NCI-H2029 (cell line): ENCODE measurements at places on chromosomes 4 and X.

- no peak for DNase-seq
Measured at GRCh38 chr4:22031423-22031822, 82.9 kb upstream of the KCNIP4 start.

DNA sequence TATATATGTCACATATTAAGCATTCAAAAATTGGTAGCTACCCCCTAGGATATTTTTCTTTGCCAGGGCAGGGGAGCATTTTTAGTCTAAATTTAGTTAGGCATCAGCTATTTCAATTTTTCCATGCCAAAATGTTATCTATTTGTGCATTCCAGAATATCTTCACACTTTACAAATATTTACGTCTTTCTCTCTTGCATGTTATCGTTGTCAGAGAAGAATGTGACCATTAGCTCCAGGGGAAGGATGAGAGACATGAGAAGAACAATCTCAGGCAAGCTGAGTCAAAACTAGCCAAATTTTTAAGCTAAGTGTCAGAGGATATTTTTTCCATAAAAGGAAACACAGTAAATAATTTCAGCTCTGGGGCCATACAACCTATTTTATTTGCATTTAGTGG lies 885.0 kb upstream of the EPHA5 start:
- DNase-seq: no peak

GRCh38 chr4:31748382-31748781 lies 1028.2 kb downstream of the PCDH7 start:
- no peak for DNase-seq

- DNase-seq: no peak
Measured at GRCh38 chr4:14888790-14889572, 113.3 kb upstream of the CPEB2 start.

GRCh38 chr4:2080429-2081300 lies 21.5 kb downstream of the NAT8L start:
- DNase-seq: no peak

GRCh38 chr4:70895405-70895804 lies 6.8 kb upstream of the MOB1B start:
- DNase-seq: peak; percentile 44

- peak; percentile 22 for DNase-seq
Measured at GRCh38 chr4:22515888-22516541, at the start of gene ADGRA3. TSS of gene ADGRA3 (minus strand) at chr4:22516066. CDS start at chr4:22515784, 282 bp downstream.

DNA sequence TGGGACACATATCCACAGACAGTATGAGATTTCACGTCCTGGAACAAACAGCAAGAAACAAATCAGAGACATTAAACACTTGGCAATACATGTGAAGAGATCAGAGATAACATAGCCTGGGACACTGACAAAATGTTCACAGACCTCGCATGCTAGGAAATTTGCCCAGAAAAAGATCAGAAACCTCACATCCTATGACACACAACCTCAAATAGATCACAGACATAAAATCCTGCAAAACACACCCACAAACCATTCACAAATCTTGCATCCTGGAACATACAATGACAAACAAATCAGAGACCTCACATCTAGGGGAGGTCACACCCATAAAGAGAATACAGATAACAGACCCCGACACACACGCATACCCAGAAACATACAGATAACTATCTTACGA lies 18.0 kb downstream of the SUV39H1 start:
- DNase-seq: no peak

GRCh38 chr4:108146819-108147218 lies 21.9 kb downstream of the LEF1 start:
- no peak for DNase-seq

- DNase-seq: no peak
Measured at GRCh38 chrX:123899701-123900100, 39.8 kb downstream of the XIAP start.

DNA sequence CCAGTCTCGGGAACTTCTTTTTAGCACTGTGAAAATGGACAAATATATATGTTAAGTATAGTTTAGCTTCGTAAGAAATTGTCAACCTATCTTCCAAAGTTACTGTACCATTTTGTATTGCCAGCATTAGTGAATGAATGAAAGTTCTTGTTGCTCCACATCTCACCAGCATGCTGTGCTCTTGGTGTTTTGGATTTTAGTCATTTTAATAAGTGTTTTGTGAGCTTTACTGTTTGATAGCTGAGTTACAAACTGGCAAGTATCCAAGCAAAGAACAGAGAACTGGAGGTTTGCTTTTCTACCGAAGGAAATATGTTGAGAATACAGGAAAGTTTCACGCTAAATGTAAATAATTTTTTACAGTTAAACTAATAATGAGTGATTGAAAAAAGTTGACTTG lies 33.0 kb downstream of the SNCA start:
- no peak for DNase-seq

DNA sequence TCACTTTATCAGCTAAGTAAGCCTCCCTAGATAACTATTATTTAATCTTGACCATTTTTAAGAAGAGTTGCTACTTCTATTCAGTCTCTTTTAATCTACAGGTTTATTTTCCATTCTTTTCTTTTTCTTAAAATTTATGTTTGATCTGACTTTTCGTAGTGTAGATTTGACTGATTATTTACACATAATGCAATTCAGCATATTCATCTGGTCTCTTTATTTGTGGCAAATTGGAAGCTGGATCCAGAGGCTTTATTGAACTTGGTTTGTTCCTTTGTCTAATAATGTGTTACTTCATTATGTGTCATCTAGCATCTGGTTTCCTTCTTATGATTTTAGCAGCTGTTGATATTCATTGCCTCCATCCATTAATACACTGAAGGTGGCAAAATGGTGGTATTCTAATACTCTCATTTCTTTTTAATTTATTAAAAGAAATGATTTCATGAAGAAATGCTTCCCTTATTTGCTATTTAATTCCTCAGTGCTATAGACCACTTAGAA lies 113.0 kb downstream of the FBXW7 start:
- DNase-seq: no peak

GRCh38 chr4:168509786-168510185 lies 12.9 kb downstream of the PALLD start:
- no peak for DNase-seq

- DNase-seq: no peak
Measured at GRCh38 chr4:183177001-183177400, 77.9 kb downstream of the WWC2 start.

DNA sequence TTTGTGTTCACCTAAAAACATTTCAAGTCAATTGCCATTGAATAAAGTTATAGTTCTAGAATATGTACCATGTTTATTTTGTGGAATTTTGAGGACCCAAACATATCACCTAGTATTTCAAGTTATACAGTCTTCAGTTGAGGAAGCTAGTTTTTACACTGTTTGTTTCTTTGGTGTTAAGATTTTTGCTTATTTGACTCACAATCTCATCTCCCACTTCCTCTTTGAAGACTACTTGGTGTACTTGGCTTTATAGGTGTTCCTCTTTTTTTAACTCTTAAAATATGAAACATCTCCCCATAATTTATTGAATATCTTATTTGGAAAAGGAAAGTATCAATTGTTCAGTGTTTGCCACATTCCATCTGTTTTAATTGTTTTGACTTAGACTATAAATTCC lies 675.4 kb downstream of the RAPGEF2 start:
- DNase-seq: no peak

DNA sequence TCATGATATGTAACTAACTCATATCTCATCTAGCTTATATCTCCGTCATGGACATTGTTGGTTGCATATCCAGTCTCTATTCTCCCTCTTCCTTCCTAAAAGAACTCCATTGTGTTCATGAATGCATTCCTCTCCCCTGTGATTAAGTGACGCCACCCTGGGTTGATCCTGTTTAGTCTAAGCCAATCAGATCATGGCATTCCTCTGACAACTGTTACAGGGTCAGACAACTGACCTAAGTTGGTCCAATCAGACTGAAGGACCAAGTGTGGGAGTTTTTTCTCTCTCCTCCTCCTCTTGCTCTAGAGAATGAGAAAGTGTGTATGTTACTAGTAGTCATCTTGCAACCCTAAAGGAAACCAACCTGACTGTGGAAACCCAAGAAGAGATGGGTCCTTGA lies 3.6 kb downstream of the APOO start:
- DNase-seq: no peak

DNA sequence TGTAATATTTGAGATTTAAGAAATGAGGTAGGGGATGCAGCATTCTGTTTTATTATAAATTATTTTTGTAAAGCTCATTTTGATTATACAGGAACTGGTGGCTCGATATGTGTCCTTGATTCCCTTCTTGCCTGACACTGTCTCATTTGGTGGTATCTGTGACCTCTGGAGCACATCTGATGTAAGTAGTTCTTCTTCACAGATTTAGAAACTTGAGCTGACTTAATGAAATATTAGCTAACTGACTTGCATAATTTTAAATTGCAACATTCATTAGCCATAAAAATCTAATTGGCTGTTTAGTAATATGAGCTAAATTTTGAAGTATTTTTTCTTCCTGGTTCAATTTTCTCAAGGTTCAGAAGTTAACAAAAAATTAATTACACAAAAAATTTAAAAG lies 69.1 kb downstream of the FBXL5 start:
- DNase-seq: no peak

DNA sequence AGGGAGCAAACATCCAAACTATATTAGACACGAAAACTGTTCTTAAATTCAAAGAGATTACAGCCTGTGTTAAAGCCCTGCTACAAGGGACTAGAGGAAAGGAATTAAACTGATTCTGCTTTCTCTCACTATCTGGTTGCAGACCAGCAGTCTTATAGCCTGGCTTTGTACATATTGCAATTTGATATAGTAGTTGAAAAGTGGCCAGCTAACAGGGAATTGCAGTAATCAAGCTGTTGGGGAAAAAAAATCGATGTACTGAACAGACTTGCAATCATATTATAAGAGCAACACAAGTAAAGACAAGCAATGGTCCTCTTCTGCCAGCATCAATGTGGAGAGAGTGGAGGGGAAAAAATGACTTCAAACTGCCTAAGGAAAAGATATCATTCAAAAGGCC lies 364.4 kb upstream of the EPHA5 start:
- DNase-seq: peak; percentile 19

- no peak for DNase-seq
Measured at GRCh38 chr4:135325264-135325663, 1123.7 kb upstream of the PABPC4L start.

- no peak for DNase-seq
Measured at GRCh38 chr4:8205241-8205707, 6.2 kb downstream of the SH3TC1 start.

DNA sequence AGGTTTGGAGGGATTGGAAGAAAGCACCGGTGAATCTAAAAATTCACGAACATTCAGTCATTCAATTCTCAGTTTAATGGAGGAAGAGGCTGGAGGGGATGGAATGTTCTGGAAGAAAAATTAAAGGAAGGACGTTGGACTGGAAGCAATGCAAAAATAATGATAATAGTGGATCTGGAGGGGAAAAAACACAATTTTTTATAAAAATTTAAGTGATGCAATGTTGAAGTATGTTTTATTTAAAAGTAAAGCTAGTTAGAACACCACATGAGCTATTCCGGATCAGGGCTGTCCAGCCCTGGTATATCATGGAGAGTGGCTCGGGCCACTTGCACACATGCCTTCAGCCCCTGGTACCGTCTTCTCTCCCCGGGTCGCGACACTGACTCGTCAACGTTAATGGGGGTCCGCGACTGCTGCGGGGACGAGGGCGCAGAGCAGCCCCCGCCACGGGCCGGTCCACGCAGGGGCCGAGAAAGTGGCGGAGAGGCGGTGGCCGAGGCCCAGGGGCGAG lies 204.6 kb downstream of the TENM3 start:
- DNase-seq: no peak

GRCh38 chr4:149322203-149322602 lies 493.4 kb downstream of the IQCM start:
- no peak for DNase-seq

GRCh38 chr4:74044677-74045076 lies 6.2 kb upstream of the CXCL3 start:
- no peak for DNase-seq

- no peak for DNase-seq
Measured at GRCh38 chr4:112377171-112377570, 80.0 kb downstream of the ALPK1 start.

GRCh38 chr4:79563219-79563618 lies 155.2 kb upstream of the GK2 start:
- no peak for DNase-seq

GRCh38 chr4:80732010-80732409 lies 298.5 kb upstream of the BMP3 start:
- no peak for DNase-seq

GRCh38 chrX:104660092-104660491 lies 94.1 kb downstream of the IL1RAPL2 start:
- no peak for DNase-seq

DNA sequence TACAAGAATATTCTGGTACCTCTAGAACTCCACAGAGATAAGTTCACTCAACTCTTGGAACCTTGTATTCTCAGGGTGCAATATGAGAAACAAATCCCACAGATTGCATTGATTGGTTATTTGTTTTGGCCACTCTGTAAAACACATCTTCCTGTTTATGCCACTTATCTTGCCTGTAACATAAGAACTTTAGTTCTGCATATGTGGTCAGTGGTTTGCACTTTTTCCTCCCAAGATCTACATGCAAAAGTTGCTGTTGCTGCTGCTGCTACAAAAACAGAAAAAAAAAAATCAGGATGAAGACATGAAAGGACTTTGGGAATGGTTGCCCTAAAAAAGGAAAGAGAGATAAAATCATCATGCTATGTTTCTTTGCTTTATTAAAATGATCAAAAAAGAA lies 9.6 kb downstream of the ODAPH start:
- no peak for DNase-seq

GRCh38 chr4:55571806-55572205 lies 20.2 kb downstream of the PDCL2 start:
- DNase-seq: no peak

GRCh38 chrX:16076834-16077233 lies 46.5 kb upstream of the GRPR start:
- no peak for DNase-seq
